Esophagus squamous epithelium (tissue), 5 donors: ENCODE measurements at places on chromosomes 1 and 21. TPM values are rescaled to one million over a fixed set of nuclear protein-coding genes. Genes with fewer than 3 reads are reported as not detected.

DNA sequence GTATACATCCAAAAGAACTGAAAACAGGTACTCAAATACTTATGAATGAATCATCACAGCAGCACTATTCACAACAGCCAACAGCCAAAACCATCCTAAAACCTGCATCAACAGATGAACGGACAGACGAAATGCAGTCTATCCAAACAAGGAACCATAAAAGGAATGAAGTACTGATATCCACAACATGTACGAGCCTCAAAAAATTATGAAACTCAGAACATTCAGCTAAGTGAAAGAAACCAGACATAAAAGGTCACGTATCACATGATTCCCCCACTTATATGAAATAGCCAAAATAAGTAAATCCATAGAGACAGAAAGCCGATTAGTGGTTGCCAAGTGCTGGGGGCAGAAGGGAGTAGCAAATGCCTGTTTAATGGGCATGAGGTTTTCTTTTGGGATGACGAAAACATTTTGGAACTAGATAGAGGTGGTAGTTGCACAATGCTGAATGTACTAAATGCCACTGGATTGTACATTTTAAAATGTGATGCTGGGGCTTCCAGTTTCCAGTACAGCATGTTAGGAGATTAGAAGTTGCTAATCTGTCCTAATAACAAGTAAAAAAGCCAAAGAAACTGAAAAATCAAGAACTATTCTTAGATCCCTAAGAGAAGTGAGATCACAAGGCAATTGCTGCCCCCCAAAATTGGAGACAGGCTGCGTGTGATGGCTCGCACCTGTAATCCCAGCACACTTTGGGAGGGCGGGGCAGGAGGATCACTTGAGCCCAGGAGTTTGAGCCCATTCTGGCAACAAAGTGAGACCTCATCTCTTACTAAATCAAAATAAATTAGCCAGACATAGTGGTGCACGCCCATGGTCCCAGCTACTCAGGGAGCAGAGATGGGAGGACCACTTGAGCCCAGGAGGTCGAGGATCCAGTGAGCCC lies 25.3 kb downstream of the CLSTN1 start:
- H3K4me1 ChIP-seq, result peaks cover 11% of the 10 kb centered on the region
- no peaks in the 10 kb centered on the region for H3K27me3 ChIP-seq
- H3K4me3 ChIP-seq, result no peak overlapping the region

DNA sequence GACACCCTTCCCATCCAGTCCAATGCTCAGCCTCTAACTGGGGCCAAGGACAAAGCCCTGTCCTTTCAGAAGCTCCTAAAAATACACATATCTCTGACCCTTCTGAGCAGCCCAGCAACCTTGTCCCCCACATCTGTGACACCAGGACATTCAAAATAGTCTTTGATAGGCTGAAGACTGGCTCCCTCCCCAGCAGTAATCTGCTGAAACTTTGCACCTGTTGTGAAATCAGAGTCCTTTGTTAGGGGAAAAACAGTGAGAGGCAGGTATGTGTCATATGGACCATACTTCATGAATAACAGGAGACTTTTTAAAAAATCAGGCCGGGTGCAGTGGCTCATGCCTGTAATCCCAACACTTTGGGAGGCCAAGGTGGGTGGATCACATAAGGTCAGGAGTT lies 82.4 kb upstream of the VAMP3 start:
- no peak overlapping the region for H3K4me3 ChIP-seq
- no peak overlapping the region for H3K27ac ChIP-seq
- no peaks in the 10 kb centered on the region for H3K36me3 ChIP-seq

The CD1E gene
- 5.7 TPM for total RNA-seq

DNA sequence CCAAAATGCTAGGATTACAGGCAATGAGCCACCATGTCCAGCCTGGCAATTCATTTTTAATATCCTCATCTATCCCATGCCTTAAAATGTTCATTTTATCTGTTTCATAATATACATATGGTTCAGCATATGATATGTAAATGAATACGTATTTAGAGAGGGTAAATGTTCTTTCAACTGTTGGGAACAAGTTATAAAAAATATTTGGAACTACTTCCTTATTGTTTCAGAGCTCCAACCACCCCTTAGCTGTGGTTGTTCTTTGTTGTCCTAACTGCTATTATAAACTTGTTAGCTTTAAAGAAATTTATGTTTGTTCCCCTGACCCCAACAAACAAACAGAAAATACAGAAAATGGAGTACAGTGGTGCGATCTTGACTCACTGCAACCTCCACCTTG lies 14.5 kb downstream of the MCOLN2 start:
- no peak overlapping the region for H3K27ac ChIP-seq
- no peak for DNase-seq
- H3K4me3 ChIP-seq, result no peak overlapping the region
- H3K36me3 ChIP-seq, result no peaks in the 10 kb centered on the region

The CELA3A gene
- not detected for total RNA-seq

The NR5A2 gene
- 0.56 TPM for total RNA-seq

The OR2T2 gene
- total RNA-seq, result not detected

DNA sequence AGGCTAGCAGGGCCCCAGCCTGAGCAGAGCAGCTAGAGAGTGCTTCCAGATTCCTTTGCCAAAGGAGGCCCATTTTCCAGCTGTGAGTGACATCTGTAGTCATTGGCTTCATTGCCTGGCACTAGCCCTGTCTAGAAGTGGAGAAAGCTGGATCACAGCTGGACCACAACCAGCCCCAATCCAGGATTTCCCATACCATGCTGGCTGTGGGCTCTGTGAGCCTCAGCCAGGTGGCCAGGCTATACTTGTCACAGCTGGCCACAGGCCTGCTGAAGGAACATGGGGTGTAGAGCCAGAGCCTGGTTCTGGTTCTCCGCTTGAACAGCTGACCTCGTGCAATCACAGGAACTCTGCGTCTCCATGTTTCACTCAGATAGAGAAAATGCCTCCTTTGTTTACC lies 36.6 kb downstream of the RIMKLA start:
- no peaks in the 10 kb centered on the region for H3K36me3 ChIP-seq
- no peak overlapping the region for H3K27ac ChIP-seq
- H3K4me1 ChIP-seq, result peaks cover 21% of the 10 kb centered on the region
- DNase-seq, result no peak
- no peak overlapping the region for H3K4me3 ChIP-seq
- no peaks in the 10 kb centered on the region for H3K27me3 ChIP-seq

GRCh38 chr1:201603613-201604232 lies 64.8 kb downstream of the NAV1 start:
- peak overlapping the region; percentile 66 for H3K27ac ChIP-seq
- no peaks in the 10 kb centered on the region for H3K4me1 ChIP-seq
- H3K36me3 ChIP-seq, result no peaks in the 10 kb centered on the region
- H3K4me3 ChIP-seq, result no peak overlapping the region
- no peaks in the 10 kb centered on the region for H3K27me3 ChIP-seq
- DNase-seq, result no peak

- no peak for DNase-seq
- peak overlapping the region; percentile 48 for H3K27ac ChIP-seq
- no peak overlapping the region for H3K4me3 ChIP-seq
These were observed 81.0 kb upstream of the CD55 start for GRCh38 chr1:207240325-207241101.

DNA sequence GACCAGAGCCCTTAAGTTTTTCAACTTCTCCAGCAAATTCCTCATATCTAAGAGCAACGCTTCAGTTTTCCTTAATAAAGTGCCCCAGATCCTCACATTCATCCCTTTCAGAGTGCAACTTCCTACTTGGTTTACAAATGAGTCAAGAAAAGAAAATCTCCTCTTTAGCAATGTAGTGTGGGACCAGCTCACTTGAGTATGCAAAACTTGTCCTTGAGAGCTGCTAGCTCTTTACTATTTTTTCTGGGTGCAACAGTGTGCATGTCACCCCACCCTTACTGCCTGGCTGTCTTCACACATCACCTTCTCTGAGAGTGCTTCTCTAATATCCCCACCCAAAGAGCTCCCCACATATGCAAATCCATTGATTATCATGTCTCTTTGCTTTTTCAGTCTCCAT lies 203.1 kb upstream of the CAMK1G start:
- H3K36me3 ChIP-seq, result no peaks in the 10 kb centered on the region
- no peak overlapping the region for H3K4me3 ChIP-seq
- H3K4me1 ChIP-seq, result peaks cover 7% of the 10 kb centered on the region
- no peak overlapping the region for H3K27ac ChIP-seq
- H3K27me3 ChIP-seq, result no peaks in the 10 kb centered on the region

The CASQ2 gene
- 0.53 TPM for total RNA-seq

The MARK1 gene
- total RNA-seq, result 11.3 TPM

GRCh38 chr1:102431253-102431652 lies 434.5 kb upstream of the OLFM3 start:
- no peaks in the 10 kb centered on the region for H3K36me3 ChIP-seq
- H3K27me3 ChIP-seq, result no peaks in the 10 kb centered on the region
- no peak overlapping the region for H3K27ac ChIP-seq
- no peak for DNase-seq
- no peak overlapping the region for H3K4me3 ChIP-seq

- DNase-seq, result no peak
- no peaks in the 10 kb centered on the region for H3K27me3 ChIP-seq
- H3K27ac ChIP-seq, result no peak overlapping the region
- H3K4me1 ChIP-seq, result no peaks in the 10 kb centered on the region
- H3K4me3 ChIP-seq, result no peak overlapping the region
These were observed 39.0 kb upstream of the USH2A start for GRCh38 chr1:216462066-216462775.

- H3K4me3 ChIP-seq, result no peak overlapping the region
- H3K36me3 ChIP-seq, result peaks cover 19% of the 10 kb centered on the region
- H3K27me3 ChIP-seq, result no peaks in the 10 kb centered on the region
- no peak for DNase-seq
These were observed 6.1 kb downstream of the ATAD3A start for GRCh38 chr1:1517973-1518620.

The NOS1AP gene
- total RNA-seq, result 0.31 TPM

The AKR7A3 gene
- 1.6 TPM for total RNA-seq

DNA sequence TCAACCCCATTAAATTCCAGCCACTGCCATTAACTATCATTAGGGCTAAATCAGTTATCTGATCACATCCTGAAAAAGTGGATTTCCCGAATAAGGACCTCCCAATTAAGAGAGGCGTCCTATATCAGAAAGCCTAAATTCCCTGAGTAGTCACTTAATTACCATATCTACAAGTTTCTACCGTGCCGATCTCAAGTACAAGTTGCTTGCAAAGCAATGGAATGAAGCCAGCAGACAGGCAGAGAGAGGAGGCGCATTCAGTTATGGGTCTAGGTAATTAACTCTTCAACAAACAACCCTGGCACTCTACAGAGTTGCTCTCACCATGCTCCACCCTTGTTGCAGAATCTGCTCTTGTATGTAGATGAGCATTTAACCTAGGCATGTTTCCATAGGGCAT lies 494.6 kb upstream of the RUNX1 start:
- H3K27ac ChIP-seq, result no peak overlapping the region
- H3K4me1 ChIP-seq, result no peaks in the 10 kb centered on the region
- DNase-seq, result no peak
- H3K4me3 ChIP-seq, result no peak overlapping the region
- H3K27me3 ChIP-seq, result no peaks in the 10 kb centered on the region

GRCh38 chr1:74470251-74470650 lies 42.2 kb downstream of the LRRC53 start:
- H3K4me3 ChIP-seq, result no peak overlapping the region
- no peaks in the 10 kb centered on the region for H3K36me3 ChIP-seq
- no peak for DNase-seq
- H3K27ac ChIP-seq, result no peak overlapping the region

The CHI3L2 gene
- total RNA-seq, result 42.4 TPM

DNA sequence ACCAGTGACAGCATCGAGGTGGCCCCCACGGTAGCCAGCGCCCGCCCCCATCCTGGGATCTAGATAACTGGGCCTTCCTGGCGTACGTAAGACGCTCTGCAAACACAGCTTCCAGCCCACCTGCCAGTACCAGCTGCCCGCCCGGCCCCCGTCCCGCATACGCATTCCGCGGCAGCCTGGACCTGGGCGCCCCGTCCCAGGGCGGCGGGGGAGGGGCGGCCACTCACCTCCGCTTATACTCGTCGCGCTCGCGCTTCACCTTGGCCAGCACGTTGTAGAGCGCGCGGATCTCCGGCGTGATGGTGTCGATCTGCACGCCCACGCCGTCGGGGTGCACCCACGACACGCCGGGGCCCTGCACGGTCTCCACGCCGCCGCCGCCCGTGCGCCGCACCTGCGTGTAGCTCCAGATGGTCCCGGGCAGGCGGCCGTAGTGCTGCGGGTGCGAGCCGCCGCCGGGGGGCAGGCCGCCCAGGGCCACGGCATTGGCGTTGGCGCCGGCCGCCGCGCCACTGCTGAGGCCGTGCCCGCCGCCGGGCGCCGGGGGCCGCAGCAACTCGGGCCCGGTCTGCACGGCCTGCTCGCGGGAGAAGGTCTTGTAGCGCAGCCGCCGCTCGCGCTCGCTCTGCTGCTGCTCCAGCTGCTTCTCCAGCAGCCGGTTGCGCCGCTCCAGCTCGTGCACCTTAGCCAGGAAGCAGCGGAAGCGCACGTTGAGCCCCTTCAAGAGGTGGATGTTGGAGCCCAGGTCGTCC lies 859 bp downstream of the IFFO2 start:
- H3K27me3 ChIP-seq, result no peaks in the 10 kb centered on the region
- DNase-seq, result no peak
- peak overlapping the region; percentile 80 for H3K4me3 ChIP-seq
- no peaks in the 10 kb centered on the region for H3K36me3 ChIP-seq

The OTUD7B gene
- total RNA-seq, result 9.4 TPM

DNA sequence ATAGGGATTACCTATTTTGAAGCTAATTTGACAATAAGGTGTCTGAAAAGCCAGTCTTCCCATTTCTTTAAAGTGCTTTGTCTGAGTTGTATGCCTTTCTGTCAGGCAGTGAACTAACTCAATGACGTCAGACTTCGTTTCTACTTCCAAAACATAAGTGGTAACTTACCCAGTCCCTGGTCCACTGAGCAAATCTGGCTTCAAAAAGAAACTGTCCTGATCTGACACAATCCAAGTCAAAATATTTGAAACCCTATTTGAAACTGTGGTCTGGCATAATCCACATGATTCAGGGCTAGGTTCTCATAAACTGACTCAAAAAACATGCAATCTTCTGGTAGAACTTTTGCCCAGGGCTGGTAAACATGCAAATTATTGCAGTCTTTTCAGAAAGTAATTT lies 34.0 kb downstream of the DIRAS3 start:
- H3K36me3 ChIP-seq, result no peaks in the 10 kb centered on the region
- H3K27me3 ChIP-seq, result no peaks in the 10 kb centered on the region
- no peaks in the 10 kb centered on the region for H3K4me1 ChIP-seq
- H3K27ac ChIP-seq, result no peak overlapping the region
- H3K4me3 ChIP-seq, result no peak overlapping the region

GRCh38 chr1:17664322-17664721 lies 90.8 kb upstream of the ACTL8 start:
- no peaks in the 10 kb centered on the region for H3K4me1 ChIP-seq
- no peaks in the 10 kb centered on the region for H3K27me3 ChIP-seq
- H3K27ac ChIP-seq, result no peak overlapping the region
- H3K4me3 ChIP-seq, result no peak overlapping the region
- H3K36me3 ChIP-seq, result peaks cover 9% of the 10 kb centered on the region
- DNase-seq, result no peak

- no peak overlapping the region for H3K27ac ChIP-seq
- no peaks in the 10 kb centered on the region for H3K4me1 ChIP-seq
- no peaks in the 10 kb centered on the region for H3K27me3 ChIP-seq
- H3K36me3 ChIP-seq, result no peaks in the 10 kb centered on the region
These were observed 39.3 kb downstream of the CRP start for GRCh38 chr1:159675046-159675445.

- H3K27me3 ChIP-seq, result no peaks in the 10 kb centered on the region
- no peak overlapping the region for H3K4me3 ChIP-seq
- no peak for DNase-seq
- H3K27ac ChIP-seq, result no peak overlapping the region
- H3K4me1 ChIP-seq, result no peaks in the 10 kb centered on the region
- H3K36me3 ChIP-seq, result no peaks in the 10 kb centered on the region
These were observed 832.6 kb upstream of the TMPRSS15 start for GRCh38 chr21:19236209-19236608.

GRCh38 chr1:213987422-213987926 lies 299 bp upstream of the PROX1 start:
- no peak for DNase-seq
- H3K4me3 ChIP-seq, result peak overlapping the region; percentile 60
- H3K27me3 ChIP-seq, result peaks cover 35% of the 10 kb centered on the region
- peaks cover 30% of the 10 kb centered on the region for H3K4me1 ChIP-seq
- no peaks in the 10 kb centered on the region for H3K36me3 ChIP-seq
